ENCODE measurements at places on chromosomes 3 and 15. TPM values are rescaled to one million over a fixed set of nuclear protein-coding genes. Genes with fewer than 3 reads are reported as not detected.

Gene GCSAM
- total RNA-seq = 4.1 TPM

Gene PLXNA1
- total RNA-seq = 14.4 TPM

GRCh38 chr3:44337248-44337785 is 1.2 kb upstream of the TCAIM start:
- H3K27ac ChIP-seq = peak overlapping the region; percentile 90
- no peak for DNase-seq
- peak overlapping the region; percentile 94 for H3K4me3 ChIP-seq
- peaks cover 19% of the 10 kb centered on the region for H3K4me1 ChIP-seq

Gene CHL1
- not detected for total RNA-seq

- no peaks in the 10 kb centered on the region for H3K4me1 ChIP-seq
- no peak overlapping the region for H3K4me3 ChIP-seq
- no peaks in the 10 kb centered on the region for H3K36me3 ChIP-seq
- no peak overlapping the region for H3K27ac ChIP-seq
Measured at GRCh38 chr3:127367593-127367992, 79.7 kb upstream of the PRR20G start.

GRCh38 chr3:53956586-53956985 is 64.9 kb upstream of the SELENOK start:
- H3K27ac ChIP-seq = no peak overlapping the region
- H3K4me3 ChIP-seq = no peak overlapping the region
- DNase-seq = no peak
- no peaks in the 10 kb centered on the region for H3K36me3 ChIP-seq
- H3K27me3 ChIP-seq = no peaks in the 10 kb centered on the region

- no peaks in the 10 kb centered on the region for H3K36me3 ChIP-seq
- no peaks in the 10 kb centered on the region for H3K27me3 ChIP-seq
- no peak overlapping the region for H3K27ac ChIP-seq
- H3K4me1 ChIP-seq = peaks cover 7% of the 10 kb centered on the region
- no peak for DNase-seq
Measured at GRCh38 chr3:143956838-143957237, 14.8 kb upstream of the DIPK2A start.

GRCh38 chr3:188296761-188297612 is 143.0 kb downstream of the LPP start:
- no peak for DNase-seq
- no peaks in the 10 kb centered on the region for H3K27me3 ChIP-seq
- H3K27ac ChIP-seq = no peak overlapping the region
- H3K4me3 ChIP-seq = no peak overlapping the region
- H3K36me3 ChIP-seq = no peaks in the 10 kb centered on the region

Data from CD8-positive, alpha-beta memory T cell (primary cell).